G401 (cell line): ENCODE measurements at places on chromosomes 7 and 10. TPM values are rescaled to one million over a fixed set of nuclear protein-coding genes. Genes with fewer than 3 reads are reported as not detected.

Gene CAMK2B
- 0.06 and 2.2 TPM in 2 replicates for total RNA-seq

Gene FAM131B
- 0.06 and 0.31 TPM in 2 replicates for total RNA-seq

DNA sequence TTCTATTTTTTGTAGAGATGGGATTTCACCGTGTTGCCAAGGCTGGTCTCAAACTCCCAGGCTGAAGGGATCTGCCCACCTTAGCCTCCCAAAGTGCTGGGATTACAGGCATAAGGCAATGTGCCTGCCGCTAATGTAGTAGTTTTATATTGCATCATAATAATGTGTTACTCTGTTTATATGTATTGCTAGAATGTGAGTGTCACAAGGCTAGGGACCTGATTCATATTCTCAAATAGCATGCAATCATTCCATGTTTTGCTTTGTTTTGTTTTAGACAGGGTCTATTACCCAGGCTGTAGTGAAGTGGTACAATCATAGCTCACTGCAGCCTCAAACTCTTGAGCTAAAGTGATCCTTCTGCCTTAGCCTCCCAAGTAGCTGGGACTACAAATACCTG is 13.5 kb downstream of the CCL26 start:
- no peak for DNase-seq

Gene GIMAP8
- not detected in 2 replicates for total RNA-seq

DNA sequence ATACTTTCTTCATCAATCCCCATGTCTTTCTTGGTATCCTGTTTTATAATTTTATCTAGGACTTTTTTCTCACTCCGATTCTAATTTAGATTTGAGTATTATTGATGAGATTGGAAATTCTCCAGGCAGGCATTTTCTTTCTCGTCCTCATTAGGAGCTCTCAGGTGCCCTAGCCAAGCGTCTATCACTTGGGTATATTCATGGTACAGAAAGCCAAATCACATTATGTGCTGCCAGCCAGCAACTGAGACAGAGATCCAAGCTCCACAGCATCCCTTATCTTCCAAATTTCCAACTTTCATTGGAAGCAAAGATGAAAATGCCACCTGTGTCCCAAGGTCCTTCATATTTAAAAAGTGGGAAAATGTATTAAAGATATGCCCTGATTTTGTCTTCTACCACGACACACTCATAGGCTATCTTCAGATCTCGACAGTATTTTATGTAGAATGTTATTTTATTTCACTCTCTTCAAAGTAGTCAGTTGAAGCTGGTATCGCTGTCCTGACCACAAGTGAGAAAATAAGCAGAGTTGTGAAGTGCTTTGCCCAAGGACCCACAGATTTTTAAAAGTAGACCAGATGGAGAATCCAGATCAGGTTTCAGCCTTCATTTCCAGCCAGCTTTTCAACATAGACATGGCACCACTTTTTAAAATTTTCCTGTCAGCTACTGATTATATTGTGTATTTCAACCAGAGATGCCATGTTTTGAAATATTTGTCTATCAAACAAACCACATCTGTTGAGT is 773.4 kb downstream of the CNTNAP2 start:
- DNase-seq, result no peak

- DNase-seq, result no peak
Measured at GRCh38 chr7:113119429-113119828, 1.1 kb upstream of the SMIM30 start.

Gene CCDC3
- not detected in 2 replicates for total RNA-seq

Gene PARG
- 22.9 and 29.6 TPM in 2 replicates for total RNA-seq

Gene EVX1
- not detected in 2 replicates for total RNA-seq

- DNase-seq, result no peak
Measured at GRCh38 chr10:96641396-96642295, 54.8 kb upstream of the TM9SF3 start.

Gene ZNF735
- total RNA-seq, result not detected in 2 replicates

Gene NUTM2E
- total RNA-seq, result not detected in 2 replicates

- no peak for DNase-seq
Measured at GRCh38 chr7:7858559-7858958, 110.0 kb upstream of the GLCCI1 start.

Gene CUZD1
- 1.7 and 1.8 TPM in 2 replicates for total RNA-seq

Gene GJC3
- total RNA-seq, result not detected in 2 replicates

- peak; percentile 64 for DNase-seq
Measured at GRCh38 chr7:150974468-150975391, 3.4 kb downstream of the KCNH2 start.

Gene C10orf143
- 2.9 TPM in 1 of 2 replicates, not detected in the other for total RNA-seq

DNA sequence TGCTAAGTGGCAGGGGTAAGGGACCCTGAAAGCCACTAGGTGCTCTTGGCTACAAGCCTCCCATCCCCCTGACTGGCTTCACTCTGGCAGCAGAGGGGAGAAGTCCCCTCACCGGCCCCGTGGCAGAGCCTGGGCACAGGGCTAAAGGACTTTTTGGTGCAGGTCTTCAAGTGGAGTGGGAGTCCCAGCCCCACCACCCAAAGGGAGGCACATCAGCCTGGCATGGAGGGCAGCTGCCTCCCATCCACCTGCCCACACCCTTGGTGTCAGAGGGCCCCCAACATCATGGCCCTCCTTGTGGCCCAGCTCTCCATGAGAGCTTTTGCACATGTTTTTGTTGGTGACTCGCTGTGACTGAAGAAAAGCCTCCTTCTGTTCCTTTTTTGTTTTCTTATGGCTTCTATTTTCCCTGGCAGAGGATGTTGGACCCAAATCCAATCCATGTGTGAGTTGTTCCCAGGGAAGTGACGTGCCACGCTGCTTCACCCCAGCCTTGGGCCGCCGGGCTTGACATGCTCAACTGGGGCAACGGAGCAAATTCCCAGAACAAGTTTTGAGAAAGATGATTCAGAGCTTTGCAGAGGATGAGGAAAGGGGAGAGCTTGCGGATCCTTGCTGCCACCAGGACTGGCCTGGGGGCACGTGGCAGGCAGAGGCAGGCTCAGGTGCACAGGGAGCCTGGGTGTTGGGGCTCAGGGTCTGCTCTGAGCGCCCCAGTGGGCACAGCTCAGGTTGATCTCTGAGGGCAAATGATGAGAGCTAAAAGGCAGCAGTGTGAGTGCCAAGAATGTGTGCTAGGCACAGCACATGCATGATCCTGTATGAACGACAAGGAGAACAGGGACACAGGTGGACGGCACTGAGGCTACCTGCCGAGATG is 1.9 kb upstream of the AEBP1 start:
- DNase-seq, result no peak

Gene CNTNAP2
- total RNA-seq, result not detected in 2 replicates

Gene EZH2
- total RNA-seq, result 33.4 and 37.5 TPM in 2 replicates
